Nasal cavity respiratory epithelium epithelial cell of viscerocranial mucosa (primary cell): ENCODE measurements at places on chromosomes 7 and 10. TPM values are rescaled to one million over a fixed set of nuclear protein-coding genes. Genes with fewer than 3 reads are reported as not detected.

MYH16 gene
- total RNA-seq = under 0.01 and 0.36 TPM in 2 replicates

ATG9B gene
- total RNA-seq = 1.00 and 1.7 TPM in 2 replicates

CLDN3 gene
- not detected in 2 replicates for total RNA-seq

FAM221A gene
- 2.1 and 4.4 TPM in 2 replicates for total RNA-seq

SUN3 gene
- total RNA-seq = 1.4 TPM in 1 of 2 replicates, not detected in the other

CNNM2 gene
- total RNA-seq = 2.7 and 8.3 TPM in 2 replicates

SFXN2 gene
- 2.1 and 2.4 TPM in 2 replicates for total RNA-seq

CRPPA gene
- total RNA-seq = 0.34 and 1.00 TPM in 2 replicates

IQUB gene
- total RNA-seq = under 0.01 and 0.21 TPM in 2 replicates

ZNF775 gene
- total RNA-seq = 2.4 and 2.5 TPM in 2 replicates

DNA2 gene
- total RNA-seq = 4.8 and 5.1 TPM in 2 replicates

CREB5 gene
- 6.5 and 7.8 TPM in 2 replicates for total RNA-seq

TRIM4 gene
- 23.9 and 38.2 TPM in 2 replicates for total RNA-seq

SCIN gene
- total RNA-seq = under 0.01 and 3.2 TPM in 2 replicates

EVX1 gene
- total RNA-seq = not detected in 2 replicates

ADAM12 gene
- total RNA-seq = 0.28 TPM in 1 of 2 replicates, not detected in the other

FAM53B gene
- total RNA-seq = 26.0 and 59.4 TPM in 2 replicates

FAM25G gene
- 10.9 TPM in 1 of 2 replicates, not detected in the other for total RNA-seq

TMEM236 gene
- under 0.01 and 0.07 TPM in 2 replicates for total RNA-seq

VGF gene
- total RNA-seq = under 0.01 and 0.34 TPM in 2 replicates

MOGAT3 gene
- not detected in 2 replicates for total RNA-seq

UPF2 gene
- 27.7 and 28.4 TPM in 2 replicates for total RNA-seq

C10orf67 gene
- under 0.01 TPM in 1 of 2 replicates, not detected in the other for total RNA-seq

CNPY4 gene
- 1.4 and 4.6 TPM in 2 replicates for total RNA-seq
